ENCODE measurements at places on chromosomes 7 and 10.

DNA sequence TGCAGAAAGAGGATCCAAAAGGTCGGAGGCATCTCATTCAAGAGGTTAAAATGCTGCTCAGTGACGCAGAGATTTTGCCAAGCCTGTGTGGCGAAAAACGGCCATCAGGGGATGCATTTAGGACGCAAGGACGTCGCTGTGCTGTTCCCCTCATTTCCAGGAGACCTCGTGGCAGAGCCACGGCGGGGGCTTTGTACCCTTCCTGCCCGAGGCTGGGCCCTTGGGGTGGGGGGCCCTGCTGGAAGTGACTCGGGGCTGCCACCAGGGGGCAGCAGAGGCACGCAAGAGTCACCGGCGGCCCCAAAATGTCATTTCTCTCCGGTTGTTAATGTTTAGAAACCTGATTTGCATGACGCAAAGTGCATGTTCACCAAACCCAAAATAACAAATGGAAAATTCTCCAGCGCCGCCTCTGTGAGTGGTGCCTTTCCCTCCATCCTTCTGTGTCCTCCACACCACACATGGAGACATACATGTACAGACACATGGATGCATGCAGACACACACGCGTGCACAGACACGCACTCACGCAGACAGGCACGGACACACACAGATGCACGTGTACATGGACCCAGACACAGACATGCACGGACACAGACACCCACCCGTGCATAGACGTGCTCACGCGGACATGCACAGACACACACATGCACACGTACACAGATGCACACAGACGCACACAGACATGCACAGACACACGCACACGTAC, 51.0 kb upstream of the NKX6-2 start:
- DNase-seq = peak; percentile 25

DNA sequence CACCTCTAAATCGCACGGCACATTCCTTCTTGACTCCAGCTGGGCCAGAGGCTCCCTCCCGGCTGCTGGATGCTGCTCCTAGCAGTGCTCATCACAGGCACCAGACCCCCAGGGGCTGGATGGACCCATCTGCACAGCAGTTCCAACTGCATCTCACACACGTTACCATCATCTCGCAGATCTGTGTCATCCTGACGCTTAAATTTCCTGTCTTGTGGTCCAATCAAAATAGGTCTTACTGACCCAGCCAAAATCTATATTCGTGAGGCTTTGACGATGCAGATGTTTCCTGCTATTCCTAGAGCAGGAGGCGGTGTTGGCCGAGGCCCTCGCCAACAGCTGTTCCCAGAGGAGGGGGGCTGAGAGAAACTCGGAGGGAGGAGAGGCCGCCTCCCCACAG, 108.0 kb downstream of the MKI67 start:
- no peak for DNase-seq

- no peak for DNase-seq
Observed at GRCh38 chr10:102444851-102445250, 6.5 kb downstream of the C10orf95 start.

GRCh38 chr10:116124777-116125176, 148.2 kb downstream of the GFRA1 start:
- no peak for DNase-seq

DNA sequence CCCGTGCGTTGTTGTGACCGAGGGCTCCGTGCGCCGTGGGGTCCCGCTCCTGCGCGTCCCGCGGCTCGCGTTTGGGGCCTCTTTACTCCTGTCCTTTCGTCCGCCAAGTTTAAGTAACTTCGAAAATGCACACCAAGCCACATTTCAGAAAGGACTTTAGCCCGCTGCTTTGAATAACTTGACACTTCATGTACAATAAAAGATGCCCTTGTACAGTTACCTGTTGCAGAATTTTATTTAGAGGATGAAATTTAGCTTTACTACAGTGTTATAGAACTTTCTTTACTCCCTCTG, 459 bp downstream of the SUGCT start:
- DNase-seq = no peak

- no peak for DNase-seq
Observed at GRCh38 chr10:49297818-49298670, 926 bp upstream of the C10orf71 start.

DNA sequence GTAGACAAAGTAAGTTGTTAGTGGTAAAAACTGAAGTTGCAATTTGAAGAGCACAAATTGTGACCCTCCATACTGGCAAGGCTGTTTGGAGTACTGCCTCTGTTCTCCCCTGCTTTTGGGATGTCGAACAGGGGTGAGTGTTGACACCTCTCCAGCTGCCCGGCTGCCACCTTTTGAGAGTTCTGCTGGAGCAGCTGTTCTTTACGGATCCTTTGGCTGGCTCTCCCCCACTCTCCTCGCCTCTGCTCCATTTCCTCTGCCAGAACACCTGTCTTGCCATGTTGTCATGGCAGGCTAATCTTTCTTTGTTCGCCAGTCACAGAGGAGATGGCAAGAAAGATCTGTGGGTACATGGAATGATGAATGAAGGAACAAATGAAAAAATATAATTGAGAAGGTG, 34.9 kb downstream of the INSYN2A start:
- DNase-seq = no peak

GRCh38 chr10:104288355-104288754, 19.4 kb downstream of the GSTO2 start:
- DNase-seq = no peak

DNA sequence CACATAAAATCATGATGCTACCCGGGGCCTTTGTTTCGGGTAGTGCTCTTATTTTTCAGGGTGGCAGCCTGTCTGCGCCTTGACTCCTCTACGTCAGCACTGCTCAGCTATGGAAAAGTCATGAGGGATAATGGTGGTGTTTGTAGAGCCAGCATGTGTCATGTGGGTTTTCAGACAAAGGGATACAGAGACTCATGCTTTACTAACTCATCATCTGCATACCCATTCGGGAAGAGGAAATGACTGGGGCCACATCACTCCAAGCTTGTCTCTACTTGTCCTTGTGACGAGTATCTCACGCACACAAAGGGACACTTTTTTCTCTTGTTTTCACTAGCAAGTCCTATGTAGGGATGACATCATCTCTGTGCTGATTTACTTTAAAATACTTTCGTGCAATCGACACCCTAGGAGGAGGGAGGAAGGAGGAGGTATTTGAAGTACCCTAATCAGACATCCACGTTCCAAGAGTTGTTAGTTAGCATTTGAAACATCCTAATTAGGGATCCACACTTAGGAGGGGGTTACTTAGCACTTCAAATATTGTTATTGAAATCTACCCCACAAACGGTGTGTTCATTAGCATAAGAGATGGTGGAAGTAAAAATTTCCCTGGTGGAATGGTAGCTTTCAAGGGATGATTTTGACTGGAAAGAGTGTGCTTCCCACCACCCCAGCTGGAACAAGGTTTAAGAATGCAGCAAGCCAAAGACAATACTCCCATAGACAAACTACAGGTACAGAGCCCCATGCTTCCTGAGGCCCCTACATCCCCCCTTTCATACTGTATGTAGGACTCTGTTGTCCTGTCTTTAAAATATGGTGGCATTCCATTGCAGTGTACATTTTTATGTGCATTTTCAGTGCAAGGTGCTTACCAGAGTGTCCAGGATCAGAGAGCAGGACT, 52.0 kb downstream of the THNSL1 start:
- no peak for DNase-seq

GRCh38 chr10:128310971-128311658, 184.9 kb upstream of the MKI67 start:
- DNase-seq = no peak

GRCh38 chr7:139753693-139754111, 24.1 kb downstream of the HIPK2 start:
- no peak for DNase-seq

- DNase-seq = no peak
Observed at GRCh38 chr10:81534991-81535390, 340.0 kb upstream of the NRG3 start.

GRCh38 chr7:108358553-108358952, 97.7 kb downstream of the NRCAM start:
- DNase-seq = no peak

DNA sequence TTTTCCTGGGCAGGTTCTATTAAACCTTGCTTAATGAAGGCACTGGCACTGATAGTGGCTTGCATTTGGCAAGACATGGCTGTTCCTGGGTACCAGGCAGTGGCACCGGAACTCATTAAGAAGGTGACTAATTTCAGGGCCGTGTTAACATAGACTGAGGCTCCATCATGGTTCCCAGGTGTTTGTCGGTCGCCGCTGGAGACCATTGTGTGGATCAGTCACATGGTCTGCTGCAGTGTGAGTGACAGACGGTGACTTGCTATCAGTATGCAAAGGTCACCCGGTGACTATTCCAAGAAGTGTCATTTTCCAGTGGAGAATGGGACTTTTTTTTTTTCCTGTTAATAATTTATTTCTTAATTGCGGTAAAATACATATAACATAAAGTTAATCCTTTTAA, 106.3 kb downstream of the INSYN2A start:
- no peak for DNase-seq

DNA sequence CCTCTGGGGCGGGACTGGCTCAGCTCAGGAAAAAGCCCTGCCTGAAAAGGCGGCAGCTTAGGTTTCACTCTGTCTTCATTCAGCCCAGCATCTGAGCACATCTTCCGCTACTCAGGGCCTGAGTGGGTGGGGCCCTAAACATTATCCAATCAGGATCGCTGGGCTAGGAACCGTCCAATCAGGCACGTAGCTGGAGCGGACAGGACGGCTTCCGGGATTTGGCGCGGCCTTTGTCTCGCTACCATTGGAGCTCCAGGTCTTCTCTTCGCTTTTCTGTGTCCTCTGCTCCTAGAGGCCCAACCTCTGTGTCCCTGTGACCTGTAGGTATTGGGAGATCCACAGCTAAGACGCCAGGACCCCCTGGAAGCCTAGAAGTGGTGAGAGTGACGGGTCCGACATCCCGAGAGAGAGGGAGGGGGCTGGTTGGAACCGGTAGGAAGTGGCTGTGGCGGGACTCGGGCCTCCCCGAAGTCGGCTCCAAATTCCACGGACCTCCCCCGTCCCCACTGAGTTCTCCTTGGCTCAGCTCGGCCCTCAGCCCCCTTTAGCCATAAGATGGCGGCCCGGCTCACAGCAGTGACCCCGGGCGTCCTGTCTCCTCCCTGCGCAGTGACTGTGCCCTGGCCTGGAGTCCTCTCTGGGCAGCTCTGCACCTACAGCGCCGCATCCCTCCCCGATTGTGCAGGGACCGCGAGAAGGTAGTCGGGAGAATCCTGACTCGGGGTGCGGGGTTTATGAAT, 99.1 kb downstream of the ZNF680 start:
- no peak for DNase-seq

- no peak for DNase-seq
Observed at GRCh38 chr7:2079332-2080059, 153.2 kb downstream of the MAD1L1 start.

- DNase-seq = no peak
Observed at GRCh38 chr7:11831736-11832495, at the start of gene THSD7A. TSS of gene THSD7A (minus strand) at chr7:11832198. CDS start at chr7:11831946, 252 bp downstream.
